Amygdala (tissue), 56 donors: ENCODE measurements at places on chromosomes 7 and 10.

- no peak for DNase-seq
Measured at GRCh38 chr7:104296900-104297299, 31.5 kb upstream of the LHFPL3 start.

GRCh38 chr10:80275135-80275498, 14.3 kb downstream of the MAT1A start:
- no peak for DNase-seq

GRCh38 chr10:125146791-125147579, 13.4 kb downstream of the CTBP2 start:
- DNase-seq: no peak

DNA sequence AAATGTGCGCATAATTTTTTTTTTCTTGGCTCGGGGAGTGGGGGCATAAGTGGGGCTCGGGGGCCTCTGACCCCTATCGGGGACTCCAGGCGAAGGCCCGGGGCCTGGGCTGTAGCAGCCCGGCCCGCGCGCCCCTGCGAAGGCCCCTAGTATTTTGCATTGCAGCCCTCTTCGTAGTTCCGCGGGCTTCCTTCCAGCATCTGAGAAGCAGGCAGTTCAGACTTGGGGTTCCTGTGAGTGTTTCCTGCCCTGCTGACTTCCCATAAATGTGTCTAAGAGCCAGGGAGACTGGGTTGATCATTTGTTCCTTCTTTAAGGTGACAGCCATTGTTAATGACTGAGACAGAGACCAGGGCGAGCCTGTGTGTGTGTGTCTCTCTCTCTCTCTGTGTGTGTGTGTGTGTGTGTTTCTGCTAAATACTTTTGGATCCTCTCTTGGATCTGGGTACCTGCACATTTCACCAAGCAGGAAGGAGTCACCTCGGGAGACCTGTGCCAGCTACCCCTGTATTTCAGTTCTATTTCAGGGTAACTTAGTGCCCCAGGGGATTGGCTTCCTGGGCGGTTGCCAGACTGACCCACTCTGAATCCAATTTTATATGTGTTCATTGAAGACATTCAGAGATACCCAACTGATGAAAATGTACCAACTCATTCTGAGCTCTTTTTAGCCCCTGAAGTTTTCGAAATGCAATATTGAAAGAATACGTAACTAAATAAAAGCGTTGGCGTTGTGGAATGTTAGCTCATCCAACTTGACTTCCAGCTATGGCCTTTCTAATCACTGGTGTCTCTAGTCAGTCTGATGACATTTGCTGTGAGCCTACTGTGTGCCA, 805 bp downstream of the MSRB2 start:
- DNase-seq: no peak

- DNase-seq: no peak
Measured at GRCh38 chr7:26696978-26697377, 167.4 kb downstream of the SKAP2 start.

DNA sequence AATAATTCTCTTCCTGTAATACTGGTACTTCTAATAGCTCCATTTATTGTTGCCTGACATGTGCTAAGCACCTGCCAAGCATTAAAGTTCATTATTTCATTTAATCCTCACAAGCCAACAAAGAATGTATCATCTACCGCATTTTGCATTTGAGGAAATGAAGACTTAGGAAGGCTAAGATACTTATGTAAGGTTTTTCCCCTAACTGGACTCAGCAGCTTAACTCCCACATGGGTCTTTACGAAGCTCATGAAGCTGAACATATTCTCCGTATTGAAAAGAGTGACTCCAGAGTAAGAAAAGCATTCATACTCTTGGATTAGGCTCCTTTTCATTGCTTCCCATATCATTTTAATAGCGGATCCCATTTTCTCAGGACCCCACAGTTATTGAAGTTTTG, 155.7 kb upstream of the TMEM72 start:
- no peak for DNase-seq

- no peak for DNase-seq
Measured at GRCh38 chr7:132410385-132410784, 165.9 kb downstream of the PLXNA4 start.

- DNase-seq: no peak
Measured at GRCh38 chr7:44059219-44060090, 5.9 kb downstream of the PGAM2 start.

DNA sequence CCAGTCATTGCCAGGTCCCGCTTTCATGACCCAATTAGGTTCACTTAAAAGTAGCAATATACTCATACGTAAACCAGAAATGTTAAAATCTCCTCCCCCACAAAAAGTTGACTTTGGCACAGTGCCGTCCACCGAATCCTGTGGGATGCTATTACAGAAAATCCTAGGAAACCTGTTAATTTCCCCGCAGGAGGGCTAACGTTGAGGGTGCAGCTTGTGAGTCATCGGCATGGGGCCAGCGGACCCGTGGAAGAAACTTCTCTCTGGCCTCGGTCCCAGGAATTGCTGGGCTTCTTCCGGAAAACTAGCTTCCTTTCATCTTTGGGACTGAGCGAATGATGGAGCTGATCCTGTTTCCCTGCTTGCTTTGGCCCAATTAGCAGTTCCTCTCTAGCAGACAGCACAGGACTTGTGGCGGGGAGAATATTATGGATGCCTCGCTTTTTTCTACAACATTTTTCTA, 13.5 kb downstream of the CRYGN start:
- no peak for DNase-seq
